CD4-positive, alpha-beta T cell treated with Interleukin-10 for 1 hour (primary cell): ENCODE measurements at places on chromosomes 7 and 10.

DNA sequence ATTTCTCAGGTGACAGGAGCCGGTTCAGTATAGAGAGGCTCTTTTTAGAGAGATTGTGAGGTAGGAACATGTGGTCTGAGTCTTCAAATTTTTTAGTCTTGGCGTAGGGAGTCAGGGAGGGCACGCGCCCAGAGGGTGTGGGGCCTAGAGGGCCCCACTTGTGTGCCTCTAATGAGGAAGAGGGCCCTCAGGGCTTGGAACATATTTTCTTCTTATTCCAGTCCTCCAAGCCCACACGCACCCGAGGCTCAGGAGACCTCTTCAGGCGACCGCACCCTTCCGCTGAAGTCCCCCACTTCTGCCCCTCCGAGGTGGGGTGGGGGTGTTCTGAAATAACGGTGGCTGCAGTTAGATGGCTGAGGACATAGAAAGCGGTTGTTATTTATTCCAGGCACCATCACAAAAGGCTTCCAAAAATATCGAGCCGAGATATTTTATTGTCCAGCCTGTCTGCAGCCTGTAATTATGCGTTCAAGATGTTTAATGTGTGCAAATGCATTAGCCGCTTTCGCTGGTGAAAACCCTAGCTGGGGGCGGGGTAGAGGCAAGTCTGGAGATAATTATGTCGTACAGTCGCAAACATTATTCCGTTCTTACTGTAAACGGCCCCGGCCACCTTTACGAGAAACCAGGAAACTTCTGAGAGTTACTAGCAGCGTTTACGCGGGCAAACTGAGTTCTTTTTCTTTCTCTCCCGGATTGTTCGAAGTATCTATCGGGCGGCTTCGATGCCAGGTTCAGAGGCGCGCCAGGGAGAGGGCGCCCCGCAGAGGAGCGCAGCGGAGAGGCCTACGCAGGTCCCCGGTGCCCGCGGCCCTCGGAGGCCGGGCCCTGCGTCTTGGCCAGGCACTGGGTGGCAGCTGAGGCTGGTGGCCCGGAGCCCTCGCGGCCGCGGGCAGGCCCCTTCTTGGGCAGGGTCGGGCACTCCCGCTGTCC lies 12.9 kb upstream of the HOXA13 start:
- no peak for DNase-seq

GRCh38 chr7:30596721-30597120 lies 2.0 kb downstream of the GARS1 start:
- no peak for DNase-seq

DNA sequence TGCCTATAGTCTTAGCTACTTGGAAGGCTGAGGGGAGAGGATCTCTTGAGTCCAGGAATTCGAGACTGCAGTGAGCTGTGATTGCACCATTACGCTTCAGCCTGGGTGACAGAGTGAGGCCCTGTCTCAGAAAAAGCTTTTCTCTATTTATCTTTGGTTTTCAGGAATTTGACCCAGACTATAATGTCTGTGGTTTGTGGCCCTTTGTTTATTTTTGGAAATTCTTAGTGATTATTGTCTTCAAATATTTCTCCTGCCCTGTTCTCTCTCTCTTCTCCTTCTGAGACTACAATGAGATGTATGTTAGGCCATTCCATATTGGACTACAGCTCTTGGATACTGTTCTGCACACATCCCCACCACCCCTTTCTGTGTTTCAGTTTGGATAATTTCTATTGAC lies 4.7 kb downstream of the MUC12 start:
- DNase-seq, result no peak

- no peak for DNase-seq
These were observed 46.7 kb downstream of the ADCYAP1R1 start for GRCh38 chr7:31098642-31099360.

- no peak for DNase-seq
These were observed 17.9 kb upstream of the SMO start for GRCh38 chr7:129170441-129171021.

- DNase-seq, result no peak
These were observed 4.5 kb downstream of the PI4K2A start for GRCh38 chr10:97644936-97645335.

DNA sequence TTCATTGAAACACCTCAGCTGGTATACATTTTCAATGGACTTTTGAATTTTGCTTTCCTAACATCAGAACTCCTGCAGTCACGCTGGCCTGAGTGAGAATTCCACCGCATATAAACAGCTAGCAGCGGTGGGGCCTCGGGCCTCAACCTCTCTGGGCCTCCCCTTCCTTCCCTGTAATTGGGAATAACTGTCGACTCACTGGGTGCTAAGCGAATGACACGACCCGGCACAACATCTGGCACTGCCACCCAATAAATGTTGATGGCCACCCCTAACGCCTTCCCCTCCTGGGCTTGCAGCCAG lies 670 bp downstream of the RCC1L start:
- no peak for DNase-seq

- no peak for DNase-seq
These were observed 68.3 kb upstream of the FAM171A1 start for GRCh38 chr10:15439341-15439842.

- peak; percentile 42 for DNase-seq
These were observed 17.1 kb downstream of the ZNF485 start for GRCh38 chr10:43623351-43623750.

- DNase-seq, result no peak
These were observed 4.9 kb downstream of the PRTFDC1 start for GRCh38 chr10:24947304-24948097.

GRCh38 chr10:24251547-24251946 lies 42.6 kb downstream of the KIAA1217 start:
- no peak for DNase-seq

- DNase-seq, result peak; percentile 14
These were observed 41.7 kb upstream of the LOXL4 start for GRCh38 chr10:98309366-98310355.

- no peak for DNase-seq
These were observed 346.3 kb upstream of the ADARB2 start for GRCh38 chr10:2083591-2083990.

GRCh38 chr7:111011520-111011919 lies 79.4 kb upstream of the LRRN3 start:
- no peak for DNase-seq

GRCh38 chr7:27991006-27991528 lies 189.5 kb downstream of the JAZF1 start:
- DNase-seq, result no peak

- DNase-seq, result no peak
These were observed 26.5 kb downstream of the LRGUK start for GRCh38 chr7:134153493-134154136.

- no peak for DNase-seq
These were observed 84.4 kb upstream of the SYPL1 start for GRCh38 chr7:106196460-106197021.

DNA sequence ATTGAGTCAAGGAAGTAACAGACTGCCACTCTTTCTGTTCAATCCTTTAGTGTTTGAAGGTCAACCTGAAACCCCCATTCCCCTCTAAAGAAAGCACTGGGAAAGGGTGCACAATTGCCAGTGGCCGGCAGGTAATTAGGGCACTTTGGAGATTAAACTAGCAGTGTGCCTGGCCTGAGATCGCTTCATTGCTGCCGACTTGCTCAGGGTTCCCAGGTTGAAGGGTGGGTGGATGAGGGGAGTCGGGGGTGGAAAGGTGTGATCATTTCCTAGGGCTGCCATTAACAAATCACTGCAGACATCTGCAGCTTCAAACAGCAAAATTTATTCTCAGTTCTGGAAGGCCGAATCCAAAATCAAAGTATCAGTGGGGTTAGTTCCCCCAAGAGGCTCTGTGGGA lies 16.3 kb upstream of the BTBD16 start:
- DNase-seq, result no peak

DNA sequence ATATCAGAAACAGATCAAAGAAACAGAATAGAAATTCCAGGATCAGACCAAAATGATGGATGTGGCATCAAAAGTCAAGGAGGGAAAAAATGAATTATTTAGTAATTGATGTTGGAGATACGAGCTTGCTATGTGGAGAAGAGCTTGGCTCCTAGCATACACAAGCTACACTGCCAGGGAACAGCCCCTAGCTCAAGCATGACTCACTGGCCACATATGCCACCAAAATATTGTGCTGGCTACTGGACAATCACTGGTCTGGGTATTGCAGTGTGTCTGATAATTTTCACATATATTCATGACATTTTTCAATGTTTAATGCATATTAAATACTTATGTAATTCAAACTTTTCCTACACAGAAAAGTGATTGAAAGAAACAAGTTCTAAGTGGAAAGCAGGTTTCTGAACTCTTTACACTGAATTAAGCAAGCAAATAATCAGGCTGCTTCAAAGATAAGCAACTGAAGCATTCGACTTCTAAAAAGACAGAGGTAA lies 59.3 kb downstream of the OAT start:
- DNase-seq, result no peak

DNA sequence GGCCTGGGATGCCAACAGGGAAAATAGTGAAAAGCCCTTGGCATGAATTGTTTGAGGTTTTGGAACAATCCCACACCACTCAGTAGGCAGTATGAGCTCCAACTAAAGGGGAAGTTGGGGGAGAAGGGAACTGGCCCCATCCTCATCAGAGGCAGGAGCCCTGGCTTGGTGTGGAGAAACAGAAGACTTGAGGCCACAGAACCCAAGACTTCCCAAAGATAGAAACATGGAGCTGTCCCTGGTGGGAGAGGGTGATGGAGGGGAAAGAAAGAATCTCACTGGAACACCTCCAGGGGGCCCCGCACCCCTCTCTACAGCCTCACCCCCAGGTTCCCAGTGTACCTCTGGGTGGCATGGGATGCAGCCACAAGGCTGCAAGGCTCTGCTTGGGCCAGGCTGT lies 85.7 kb downstream of the VSTM4 start:
- no peak for DNase-seq
